Hypothalamus (tissue), 51 donors: ENCODE measurements at places on chromosomes 4 and X.

- no peak for DNase-seq
Measured at GRCh38 chrX:49249071-49249470, 13.8 kb downstream of the CCDC22 start.

DNA sequence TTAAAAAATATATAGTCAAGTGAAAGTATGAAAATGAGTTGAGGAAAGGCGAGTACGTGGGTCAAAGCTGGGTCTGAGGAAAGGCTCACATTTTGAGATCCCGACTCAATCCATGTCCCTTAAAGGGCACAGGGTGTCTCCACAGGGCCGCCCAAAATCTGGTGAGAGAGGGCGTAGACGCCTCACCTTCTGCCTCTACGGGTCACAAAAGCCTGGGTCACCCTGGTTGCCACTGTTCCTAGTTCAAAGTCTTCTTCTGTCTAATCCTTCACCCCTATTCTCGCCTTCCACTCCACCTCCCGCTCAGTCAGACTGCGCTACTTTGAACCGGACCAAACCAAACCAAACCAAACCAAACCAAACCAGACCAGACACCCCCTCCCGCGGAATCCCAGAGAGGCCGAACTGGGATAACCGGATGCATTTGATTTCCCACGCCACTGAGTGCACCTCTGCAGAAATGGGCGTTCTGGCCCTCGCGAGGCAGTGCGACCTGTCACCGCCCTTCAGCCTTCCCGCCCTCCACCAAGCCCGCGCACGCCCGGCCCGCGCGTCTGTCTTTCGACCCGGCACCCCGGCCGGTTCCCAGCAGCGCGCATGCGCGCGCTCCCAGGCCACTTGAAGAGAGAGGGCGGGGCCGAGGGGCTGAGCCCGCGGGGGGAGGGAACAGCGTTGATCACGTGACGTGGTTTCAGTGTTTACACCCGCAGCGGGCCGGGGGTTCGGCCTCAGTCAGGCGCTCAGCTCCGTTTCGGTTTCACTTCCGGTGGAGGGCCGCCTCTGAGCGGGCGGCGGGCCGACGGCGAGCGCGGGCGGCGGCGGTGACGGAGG, at the start of gene FMR1:
Gene FMR1, plus strand, starts transcription at position 728 of the 831 bp plus-strand sequence. CDS start 261 bp downstream, outside the sequence.
- DNase-seq = peak; percentile 86

DNA sequence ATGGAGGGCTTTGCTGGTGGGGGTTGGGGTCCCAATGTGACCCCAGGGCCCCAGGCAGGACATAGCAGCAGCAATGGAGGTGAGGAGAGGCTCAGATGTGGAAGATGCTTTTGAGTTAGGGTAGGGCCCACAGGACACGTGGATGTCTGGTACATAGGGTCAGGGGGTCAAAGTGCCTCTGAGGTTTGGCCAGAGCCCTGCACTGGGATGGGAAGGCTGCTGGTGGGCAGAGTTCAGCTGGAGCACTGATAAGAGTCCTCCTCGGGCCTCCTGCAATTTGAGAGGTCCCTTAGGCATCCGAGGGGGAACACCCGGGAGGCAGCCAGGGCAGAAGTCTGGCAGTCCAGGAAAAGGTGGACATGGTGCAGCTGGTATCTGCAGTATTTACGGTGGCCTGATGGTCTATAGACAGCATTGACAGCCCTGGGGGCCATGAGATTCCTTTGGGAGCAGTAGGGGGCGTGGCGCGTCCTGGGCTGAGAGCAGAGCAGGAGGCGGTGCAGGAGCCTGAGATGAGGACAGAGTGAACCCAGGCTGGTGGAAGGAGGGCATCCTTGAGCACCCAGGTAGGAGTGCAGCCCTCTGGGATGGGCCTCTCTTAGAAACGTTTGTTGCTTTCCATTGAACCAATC, 22.6 kb downstream of the CCNQ start:
- DNase-seq = no peak

DNA sequence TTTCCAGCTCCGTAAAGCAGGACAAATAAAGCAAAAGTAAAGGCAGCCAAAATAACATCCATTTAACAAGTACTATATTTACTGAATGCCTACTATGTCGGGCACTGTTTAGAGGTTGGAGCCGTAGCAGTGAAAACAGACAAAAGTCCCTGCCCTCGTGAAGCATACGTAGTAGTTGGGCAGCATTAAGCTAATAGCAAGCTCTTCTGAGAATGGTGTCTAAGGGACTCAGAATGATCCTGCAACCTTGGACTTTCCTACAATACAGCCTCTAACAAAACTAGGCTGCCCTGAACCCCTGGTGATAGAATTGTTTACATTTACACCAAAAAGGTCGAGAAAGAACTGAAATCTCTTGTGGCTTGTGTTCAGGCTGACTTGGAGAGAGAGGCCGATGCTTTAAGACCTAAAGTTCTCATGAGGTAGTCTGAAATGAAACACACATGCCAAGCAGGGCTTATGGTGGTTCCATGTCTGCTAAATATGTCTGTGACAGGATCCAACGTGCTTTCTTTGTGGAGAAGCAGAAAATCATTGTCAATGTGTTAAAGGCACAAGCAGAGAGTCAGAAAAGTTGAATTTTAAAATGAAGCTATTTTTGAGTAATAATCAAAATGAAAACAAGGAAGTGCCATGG, 898 bp upstream of the PDGFC start:
- DNase-seq = no peak

- DNase-seq = peak; percentile 7
Measured at GRCh38 chr4:180665994-180666824, 1577.0 kb upstream of the TENM3 start.
